ENCODE measurements at places on chromosomes 7 and 10.

DNA sequence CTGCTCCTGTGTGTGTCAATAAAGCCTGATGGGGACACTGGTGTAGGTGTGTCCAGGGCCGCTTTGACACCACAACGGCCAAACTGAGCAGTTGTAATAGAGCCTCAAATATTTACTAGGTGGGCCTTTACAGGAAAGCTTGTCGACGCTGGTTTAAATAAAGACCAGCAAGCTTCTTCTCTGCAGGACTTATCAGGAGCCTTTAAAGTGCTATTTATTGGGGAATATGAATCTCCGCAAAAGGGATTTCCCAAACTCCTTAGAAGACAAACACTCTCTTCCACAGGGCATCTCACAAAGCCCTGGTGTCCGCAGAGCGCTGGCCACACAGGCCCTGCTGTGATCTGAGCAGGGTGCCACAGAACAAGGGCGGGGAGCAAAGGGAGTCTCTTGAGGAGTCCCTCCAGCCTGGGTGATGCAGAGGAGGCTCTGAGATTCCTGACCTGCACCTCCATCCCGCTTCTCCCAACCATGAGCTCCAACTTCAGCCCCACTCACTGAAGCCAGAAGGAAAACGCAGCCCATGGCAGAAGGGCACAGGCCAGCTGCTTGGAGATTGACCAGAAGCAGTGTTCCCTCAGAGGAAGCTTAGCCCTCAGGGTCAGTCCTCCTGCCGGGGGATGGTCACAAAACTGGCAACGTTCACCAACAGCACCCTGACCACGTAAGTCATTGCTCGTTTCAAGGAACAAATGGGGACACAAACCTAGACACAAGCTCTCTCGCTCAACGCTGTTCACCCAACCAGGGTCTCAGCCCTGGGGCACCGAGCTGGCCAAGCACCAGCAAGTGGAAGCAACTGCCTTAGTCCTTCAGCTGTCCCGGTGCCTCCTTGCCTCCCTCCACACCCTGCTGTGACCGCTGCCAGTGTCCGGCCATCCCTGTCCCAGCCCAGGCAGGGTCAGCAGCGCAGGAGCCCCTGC is 129.5 kb downstream of the OAT start:
- DNase-seq = no peak

DNA sequence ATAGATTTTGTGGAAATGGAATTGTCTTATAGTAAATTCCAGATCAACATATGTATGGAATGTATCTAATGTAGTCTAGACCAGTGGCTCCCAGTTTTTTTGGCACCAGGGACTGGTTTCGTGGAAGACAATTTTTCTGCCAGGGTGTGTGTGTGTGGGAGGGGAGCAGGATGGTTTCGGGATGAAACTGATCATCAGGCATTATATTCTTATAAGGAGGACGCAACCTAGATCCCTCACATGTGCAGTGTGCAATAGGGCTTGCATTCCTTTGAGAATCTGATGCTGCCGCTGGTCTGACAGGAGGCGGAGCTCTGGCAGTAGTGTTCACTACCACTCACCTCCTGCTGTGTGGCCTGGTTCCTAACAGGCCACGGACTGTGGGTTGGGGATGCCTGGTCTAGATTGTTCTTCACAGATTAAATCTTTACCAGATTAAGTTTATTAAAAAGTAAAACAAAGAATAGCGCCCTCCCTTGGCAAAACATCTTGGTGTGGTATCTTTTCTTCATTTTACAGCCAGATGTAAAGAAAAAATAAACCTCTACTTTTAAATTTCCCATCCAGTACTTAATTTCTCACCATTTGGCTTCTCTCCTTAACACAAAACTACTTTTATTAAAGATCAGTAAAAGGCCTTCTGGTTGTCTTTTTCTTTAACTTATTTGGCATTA is 48.4 kb downstream of the SEPTIN7 start:
- no peak for DNase-seq

DNA sequence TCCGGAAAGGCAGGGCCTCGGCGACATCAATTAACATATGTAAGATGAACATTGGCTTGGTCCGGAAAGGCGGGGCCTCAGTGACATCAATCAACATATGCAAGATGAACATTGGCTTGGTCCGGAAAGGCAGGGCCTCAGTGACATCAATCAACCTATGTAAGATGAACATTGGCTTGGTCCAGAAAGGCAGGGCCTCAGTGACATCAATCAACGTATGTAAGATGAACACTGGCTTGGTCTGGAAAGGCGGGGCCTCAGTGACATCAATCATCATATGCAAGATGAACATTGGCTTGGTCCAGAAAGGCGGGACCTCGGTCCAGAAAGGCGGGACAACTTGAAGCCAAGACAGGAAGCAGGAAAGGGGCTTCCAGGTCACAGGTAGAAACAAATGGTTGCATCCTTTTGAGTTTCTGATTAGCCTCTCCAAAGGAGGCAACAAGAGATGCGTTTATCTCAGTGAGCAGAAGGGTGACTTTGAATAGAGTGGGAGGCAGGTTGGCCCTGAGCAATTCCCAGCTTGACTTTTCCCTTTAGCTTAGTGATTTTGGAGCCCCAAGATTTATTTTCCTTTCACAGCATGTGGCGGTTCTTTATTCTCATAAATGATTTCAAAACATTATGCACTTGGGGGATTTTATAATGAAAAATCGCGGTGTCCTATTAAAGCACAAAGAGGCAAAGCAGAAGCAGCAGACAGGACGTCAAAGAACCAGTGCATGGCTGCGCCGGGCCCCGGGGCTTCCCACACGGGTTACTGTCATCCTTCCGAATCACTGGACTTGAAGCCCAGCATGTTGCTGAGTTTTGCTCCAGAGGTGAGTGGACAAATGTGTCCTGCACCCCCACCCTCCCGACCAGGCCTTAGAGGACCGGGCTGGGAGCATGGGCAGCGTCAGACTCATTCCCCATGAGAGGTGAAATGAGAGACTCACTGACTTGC is 43.1 kb upstream of the EN2 start:
- no peak for DNase-seq

DNA sequence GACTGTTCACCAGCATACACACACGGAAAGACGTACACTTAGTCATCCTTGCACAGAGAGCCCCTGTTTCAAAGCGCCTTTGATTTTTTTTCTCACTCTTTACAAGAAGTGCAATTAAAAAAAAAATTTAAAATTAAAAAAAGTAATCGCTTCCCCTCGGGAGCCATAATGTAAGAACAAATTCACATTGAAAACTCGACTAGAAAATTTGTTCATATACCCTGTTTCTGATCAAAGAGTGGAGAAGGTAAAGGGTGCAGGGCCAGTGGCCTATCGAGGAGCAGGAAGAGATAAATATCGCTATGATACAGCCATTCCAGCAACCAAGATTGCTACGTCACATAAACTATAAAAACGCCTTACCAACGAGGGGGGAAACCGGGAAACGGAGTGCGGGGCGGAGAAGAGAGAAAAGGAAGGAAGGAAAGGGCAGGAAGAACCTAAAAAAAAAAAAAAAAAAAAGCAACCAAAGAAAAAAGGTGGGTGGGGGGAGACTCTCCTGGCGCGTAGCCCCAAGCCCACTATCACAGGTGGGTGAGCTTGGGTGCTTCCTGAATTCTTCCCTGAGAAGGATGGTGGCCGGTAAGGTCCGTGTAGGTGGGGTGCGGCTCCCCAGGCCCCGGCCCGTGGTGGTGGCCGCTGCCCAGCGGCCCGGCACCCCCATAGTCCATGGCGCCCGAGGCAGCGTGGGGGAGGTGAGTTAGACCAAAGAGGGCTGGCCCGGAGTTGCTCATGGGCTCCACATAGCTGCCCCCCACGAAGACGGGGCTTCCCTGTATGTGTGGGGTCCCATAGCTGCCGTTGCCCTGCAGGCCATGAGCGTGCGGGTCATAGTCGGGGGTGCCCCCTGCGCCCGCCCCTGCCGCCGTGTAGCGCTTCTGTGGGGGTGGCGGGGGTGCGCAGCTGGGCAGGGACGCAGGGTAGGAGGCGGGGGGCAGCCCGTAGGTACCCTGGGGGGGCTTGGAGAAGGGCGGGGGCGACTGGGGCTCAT is 5.2 kb upstream of the HOXA2 start:
- no peak for DNase-seq

- no peak for DNase-seq
These were observed 3.1 kb upstream of the KIAA1217 start for GRCh38 chr10:24205821-24206220.

DNA sequence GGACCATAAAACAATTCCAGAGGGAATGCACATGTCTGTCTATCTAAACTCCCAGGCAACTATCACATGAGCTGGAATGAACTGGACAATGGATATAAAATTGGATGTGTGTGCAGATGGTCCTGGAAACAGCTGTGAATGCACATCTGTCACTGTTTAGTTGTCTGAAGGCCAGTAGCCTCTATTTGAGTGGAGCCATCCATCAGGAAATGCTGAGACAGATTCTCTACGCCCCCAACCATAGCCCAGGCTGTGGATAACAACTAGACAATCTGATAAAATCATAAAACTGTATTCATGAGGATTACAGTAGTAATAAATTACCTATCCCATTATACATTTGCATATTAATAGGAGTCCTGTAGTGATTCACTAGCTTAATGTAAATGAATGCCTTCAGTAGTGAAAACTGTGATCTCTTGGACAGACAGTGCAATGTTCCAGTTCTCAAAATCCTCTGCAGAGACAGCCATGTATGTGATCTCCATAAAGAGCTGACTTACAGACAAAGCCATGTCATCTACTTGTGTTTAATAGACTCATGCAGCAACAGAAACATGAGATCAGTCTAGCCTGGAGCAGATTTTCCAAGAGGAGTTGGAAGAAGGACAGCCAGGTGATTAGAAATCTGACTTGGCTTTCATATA is 907.6 kb downstream of the KCNMA1 start:
- no peak for DNase-seq

GRCh38 chr10:131733596-131733995 is 167.2 kb upstream of the PPP2R2D start:
- DNase-seq = no peak

Measured in midbrain (tissue), 1 donor.